ENCODE measurements at places on chromosomes 2 and 18.

DNA sequence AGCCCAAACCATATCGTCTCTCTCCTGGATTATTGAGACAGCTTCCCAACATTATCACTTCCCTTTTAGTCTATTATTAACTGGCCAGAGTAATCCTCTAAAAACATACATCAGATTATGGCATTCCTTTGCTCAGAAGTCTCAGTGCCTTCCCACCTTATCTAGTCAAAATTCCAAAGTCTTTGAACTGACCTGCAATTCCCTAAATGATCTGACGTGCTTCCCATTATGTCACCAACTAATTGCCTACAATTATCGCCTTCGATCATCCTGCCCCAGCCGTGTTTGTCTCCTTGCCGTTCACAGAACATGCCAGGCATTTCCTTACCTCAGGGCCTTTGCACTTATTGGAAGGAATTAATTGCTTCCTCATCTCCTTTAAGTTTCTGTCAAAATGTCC, 332.4 kb downstream of the IRS1 start:
- DNase-seq: no peak

DNA sequence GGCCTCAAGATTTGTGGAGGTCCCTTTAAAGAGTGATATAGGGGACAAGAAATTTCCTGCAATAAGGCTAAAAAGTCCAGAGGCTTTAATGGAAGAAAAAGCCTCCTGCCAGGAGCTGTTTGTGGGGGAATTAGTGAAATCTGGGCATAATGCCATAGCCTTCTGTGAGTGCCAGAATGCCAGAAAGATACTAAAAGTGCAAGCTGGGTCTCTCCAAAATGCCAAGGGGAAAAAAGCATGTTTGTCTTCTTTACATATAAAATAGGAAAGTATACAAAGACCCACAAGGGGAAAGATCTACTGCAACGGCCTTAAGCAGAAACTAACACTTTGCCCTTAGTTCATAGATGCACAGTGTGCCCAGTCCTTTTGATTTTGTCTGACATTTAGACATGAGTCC, 647.7 kb upstream of the ZNF804A start:
- DNase-seq: no peak

DNA sequence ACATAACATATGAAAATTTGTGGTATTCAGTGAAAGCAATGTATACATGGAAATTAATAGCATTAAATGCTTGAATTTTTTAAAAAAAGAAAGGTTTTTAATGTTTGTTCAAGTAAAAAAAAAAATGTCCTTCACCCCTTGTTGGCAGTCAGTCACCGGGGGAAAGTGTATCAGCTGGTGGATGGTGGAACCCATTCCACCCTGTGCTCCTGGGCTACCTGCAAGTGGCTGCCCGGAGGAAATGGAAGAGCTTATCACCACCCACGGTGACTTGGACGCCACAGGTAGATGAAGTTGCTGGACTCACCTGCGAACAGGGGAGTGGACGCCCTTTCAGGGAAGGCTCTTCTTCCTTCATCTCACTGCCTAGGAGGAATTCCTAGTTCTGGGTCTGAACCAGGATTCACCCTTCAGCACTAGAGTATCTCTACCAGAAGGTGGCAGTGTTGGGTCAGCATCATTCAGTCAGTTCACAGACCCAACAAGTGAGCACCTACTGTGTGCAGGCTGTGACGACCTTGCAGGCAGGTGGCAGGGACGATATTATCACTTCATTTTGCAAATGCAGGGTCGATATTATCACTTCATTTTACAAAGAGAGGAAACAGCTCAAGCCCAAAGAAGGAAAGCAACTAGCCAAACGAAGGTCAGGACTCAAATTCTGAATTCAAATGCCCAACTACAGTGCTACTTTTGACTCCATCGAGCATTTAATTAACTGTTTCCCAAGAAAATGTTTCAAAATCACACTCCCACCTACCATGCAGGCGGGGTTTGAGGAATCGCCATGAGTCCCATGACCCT, 35.8 kb downstream of the CIB4 start:
- DNase-seq: no peak

DNA sequence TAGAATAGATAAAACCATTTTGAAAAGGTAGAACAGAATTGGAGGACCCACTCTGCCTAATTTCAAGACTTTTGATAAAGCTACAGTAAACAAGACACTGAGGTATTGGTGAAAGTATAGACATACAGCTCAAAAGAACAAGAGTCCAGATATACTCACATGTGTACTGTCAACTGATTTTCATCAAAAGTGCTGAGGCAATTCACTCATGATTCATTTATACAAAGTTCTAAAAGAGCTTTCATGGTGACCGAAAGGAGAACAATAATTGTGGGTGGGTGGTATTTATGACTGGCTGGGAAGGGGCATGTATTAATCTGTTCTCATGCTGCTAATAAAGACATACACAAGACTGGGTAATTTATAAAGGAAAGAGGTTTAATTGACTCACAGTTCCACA, 7.3 kb downstream of the MAP4K3 start:
- no peak for DNase-seq

DNA sequence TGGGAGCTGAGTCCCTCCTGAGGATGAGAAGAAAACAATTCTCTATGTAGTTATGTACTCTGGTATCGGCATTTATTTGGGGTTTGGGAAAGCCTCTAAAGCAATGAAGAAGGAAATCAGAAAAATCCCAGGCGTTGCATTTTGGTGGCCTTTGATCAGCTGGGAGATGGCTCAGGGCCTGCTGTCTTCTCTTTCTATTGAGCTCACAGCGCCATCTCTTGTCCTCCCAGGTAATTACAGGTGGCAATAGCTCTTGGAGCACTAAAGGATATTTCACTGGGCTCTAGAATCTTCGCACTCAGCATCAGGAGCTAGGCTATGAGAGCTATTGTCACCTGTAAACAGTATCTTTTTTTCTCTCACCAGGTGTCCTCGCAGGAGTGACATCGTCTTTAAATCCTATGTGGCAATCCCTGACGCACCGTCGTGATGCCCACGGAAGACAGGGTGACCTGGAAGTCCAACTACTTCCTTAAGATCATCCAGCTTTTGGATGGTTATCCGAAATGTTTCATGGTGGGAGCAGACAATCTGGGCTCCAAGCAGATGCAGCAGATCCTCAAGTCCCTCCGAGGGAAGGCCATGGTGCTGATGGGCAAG, 76.1 kb upstream of the PMAIP1 start:
- no peak for DNase-seq

DNA sequence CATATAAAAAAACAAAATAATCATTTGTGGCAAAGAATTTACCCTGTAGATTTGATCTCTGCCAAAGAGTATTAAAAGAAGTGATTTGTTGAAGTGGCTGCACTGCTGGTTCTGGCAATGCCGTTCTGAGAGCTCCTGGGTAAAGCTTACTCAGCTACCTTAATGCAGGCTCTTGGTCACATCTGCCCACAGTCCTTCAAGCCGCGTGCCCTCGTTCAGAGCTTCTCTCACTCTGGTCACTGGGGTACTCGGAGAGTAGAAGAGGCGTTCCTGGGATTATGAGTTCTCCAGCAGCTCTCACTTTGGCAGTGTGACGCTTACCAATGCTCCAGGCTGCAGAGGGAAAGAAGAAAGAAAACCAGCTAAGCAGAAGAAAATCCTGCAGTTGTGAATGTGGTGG, 57.9 kb downstream of the ACVR1 start:
- no peak for DNase-seq

- DNase-seq: no peak
Measured at GRCh38 chr18:59189008-59189407, 30.9 kb upstream of the GRP start.

DNA sequence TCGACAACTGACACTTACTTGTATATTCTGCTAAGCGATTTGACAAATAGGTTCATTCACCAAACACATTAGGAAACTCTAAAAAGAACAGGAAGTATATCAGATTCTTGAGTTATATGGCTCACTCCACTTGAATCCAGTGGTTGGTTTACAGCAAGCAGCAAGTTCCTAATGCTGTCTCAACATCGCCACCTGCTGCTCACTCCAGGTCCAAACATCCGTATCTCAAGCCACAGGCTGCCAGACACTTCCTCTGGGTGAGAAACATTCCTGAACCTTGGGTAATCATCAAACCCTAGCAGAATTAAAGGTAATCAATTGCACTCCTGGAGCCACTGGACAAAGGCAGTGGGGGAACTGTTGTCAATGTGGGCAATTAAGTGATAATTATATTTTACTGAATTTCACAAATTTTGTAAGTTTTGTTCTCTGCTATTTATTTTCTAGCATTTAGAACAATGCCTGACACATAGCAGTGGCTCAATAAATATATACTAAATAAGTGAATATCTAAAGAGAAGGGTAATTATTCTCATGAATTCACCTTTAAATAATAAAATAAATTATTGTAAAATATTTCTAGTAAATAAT, 107.1 kb upstream of the TTN start:
- peak; percentile 74 for DNase-seq

GRCh38 chr2:158337018-158337417, 119.5 kb downstream of the CCDC148 start:
- no peak for DNase-seq

DNA sequence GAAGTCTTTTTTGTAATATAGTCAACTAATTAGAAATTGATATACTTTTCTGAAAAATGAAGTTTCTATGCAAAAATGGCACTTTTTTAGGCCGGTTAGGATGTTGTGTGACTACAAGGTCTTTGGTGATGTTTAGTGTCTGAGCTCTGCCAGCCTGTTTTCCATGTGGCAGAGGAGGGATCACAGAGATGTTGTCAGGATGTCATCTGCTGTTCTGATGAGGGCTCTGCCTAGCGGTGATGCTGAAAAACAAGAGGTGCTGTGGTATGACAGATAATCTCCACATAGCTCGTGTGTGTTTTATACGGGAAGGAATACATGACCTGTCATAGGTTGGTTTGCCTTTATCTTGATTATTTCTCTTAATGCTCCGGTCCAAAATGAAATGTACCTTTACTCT, 12.0 kb upstream of the IAH1 start:
- no peak for DNase-seq

GRCh38 chr2:166293984-166294383, 81.8 kb downstream of the SCN9A start:
- DNase-seq: no peak

- peak; percentile 74 for DNase-seq
Measured at GRCh38 chr2:126776692-126777619, 121.0 kb downstream of the GYPC start.

DNA sequence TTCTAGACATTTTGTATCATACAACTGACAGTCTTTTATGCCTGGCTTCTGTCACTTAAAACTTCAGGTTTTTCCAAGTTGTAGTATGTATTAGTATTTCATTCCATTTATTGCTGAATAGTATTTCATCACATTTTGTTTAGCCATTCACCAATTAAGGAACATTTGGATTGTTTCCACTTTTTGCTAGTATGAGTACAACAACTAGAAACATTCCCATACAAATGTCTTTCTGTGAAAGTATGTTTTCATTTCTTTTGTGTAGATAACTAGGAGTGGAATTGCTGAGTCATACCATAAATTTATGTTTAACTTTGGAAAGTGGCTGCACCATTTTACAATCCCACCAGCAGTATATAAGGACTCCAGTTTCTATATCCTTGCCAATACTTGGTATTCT, 135.9 kb downstream of the ATAD2B start:
- no peak for DNase-seq

- no peak for DNase-seq
Measured at GRCh38 chr2:23286758-23287704, 97.9 kb upstream of the KLHL29 start.

DNA sequence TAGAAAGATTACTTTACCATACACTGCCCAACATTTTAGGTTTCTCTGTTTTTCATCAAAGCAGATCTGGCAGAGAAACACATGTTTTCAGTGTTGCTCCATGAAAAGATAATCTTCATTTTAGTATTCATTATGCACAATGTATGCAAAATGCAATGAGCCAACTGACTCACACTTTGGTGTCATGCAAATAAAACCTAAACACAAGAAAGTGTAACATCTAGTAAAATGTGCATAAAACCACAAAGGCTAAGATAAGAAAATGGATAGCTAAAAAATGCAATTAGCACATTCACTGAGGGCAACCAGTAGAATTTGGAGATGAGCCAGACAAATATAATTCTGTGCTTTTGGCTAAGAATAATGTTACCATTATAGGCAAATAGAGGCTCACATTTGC, 203.5 kb upstream of the UBE2E3 start:
- no peak for DNase-seq

DNA sequence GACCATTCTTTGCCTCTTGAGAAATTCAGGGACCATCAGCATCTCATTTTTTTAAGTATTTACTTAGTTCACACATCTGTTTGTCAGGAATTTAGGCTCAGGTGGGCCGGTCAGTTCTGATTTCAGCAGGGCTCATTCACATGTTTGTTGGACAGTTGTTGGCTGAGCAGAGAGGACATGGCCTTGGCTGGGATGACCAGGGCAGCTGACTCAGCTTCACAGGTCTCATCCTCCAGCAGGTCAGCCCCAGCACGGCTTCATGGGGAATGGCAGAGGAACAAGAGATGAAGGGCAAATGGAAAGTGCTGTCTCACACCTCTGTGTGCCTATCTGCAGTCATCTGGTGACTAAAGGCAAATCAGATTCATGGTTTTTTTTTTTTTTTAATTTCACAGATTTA, 136.1 kb upstream of the TMEM200C start:
- no peak for DNase-seq

DNA sequence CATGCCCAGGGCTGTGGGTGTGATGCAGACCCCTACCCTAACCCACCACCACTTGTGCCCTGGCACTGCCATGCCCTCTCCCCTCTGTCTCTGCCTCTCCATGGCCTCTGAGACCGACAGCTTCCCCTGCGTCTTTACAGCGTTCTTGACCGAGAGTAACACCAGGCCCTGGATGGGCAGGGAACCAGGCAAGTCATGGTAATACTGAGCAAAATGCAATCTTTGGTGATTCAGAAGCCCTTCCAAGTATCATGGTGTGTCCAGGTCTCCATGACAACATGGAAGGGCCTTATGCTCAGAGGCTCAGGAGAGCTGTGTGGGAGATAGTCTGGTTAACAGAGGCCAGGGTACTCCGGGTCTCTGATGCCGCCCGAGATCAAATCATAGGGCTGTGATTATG, 176.1 kb downstream of the KLHL29 start:
- DNase-seq: no peak

DNA sequence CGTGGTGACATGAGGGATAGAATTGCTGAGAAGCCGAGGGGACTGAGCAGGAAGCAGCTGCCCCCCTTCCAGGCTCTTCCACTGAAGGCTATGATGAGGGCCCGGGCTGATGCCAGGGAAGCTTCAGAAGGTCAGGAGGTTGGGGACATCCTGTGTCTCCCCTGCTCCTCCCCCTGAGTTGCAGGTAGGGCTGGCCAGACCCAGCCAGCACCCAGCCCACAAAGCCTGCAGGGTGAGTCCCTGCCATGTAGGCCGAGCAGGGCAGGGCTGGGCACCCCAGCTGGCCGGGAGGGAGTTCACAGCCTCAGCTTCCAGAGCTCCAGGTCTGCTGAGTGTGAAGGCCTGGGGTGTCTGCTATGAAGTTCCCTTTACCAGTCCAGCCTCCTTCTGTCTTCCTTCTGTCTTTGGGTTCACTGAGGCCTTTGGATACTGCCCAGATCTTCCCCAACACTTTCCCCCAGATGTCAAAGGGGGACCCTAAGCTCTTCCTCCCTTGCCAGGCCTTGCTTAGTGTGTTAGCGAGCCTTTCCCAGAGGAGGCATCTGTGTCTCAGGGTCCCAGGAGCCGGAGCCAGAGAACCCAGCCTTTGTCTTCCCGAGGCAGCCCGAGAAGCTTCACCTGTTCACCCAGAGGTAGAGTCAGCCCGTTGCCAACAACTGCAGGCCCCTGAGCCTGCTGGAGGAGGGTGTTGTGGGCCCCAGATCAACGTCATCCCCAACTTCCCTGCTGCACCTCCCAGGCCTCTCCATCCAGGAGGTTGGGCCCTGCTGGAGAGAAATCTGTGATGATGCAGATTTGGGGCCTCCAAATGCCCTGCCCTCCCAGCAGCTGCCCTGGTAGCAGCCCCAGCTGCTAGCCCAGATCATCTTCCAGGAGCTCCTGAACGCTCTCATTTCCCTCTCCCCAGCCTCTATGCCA, 3.6 kb upstream of the NCL start:
- no peak for DNase-seq

Data from stimulated activated CD4-positive, alpha-beta T cell treated with anti-CD3 and anti-CD28 coated beads, Interleukin-12 subunit alpha, Interleukin-12 subunit beta, amount 100 ng/mL, for 24 hours (primary cell).